Stimulated activated CD4-positive, alpha-beta T cell treated with anti-CD3 and anti-CD28 coated beads, Interleukin-15, amount 100 ng/mL, for 24 hours (primary cell): ENCODE measurements at places on chromosomes 11 and 22.

DNA sequence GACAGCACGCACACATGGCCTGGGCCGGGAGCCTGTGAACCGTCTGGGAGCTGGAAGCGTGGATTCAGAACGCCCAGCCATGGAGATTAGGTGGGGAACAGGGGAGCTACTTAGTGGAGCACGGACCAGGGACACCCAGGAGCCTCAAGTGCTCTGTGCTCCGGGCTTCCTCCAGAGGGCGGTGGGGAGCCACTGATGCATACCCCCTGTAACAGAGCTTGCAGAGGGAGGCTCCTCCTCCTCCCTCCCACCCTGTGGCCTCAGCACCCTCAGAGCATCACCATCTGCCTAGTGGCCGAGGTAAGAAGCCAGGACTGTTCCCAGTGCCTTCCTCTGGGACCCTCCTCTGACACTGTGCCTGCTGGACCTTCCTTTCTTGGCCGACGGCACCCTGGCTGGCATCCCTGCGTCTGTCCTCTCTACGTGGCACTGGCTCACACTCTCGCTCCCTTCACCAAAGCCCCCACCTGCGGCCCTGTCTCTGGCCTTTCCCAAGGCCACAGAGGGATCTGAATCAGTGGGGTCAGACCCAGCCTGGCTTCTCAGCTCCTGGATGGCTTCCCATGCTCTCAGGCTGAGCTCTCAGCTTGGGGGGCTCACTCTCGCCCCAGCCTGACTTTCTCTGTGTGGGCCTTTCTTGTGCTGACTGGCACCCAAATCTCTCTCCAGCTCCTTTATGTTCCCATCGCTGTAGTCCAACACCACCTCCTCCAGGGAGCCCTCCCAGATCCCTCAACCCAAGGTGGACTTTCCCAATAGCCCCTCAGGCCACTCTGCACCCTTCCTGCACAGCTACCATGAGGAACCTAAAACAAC is 780.9 kb downstream of the BRD1 start:
- peak; percentile 58 for DNase-seq

DNA sequence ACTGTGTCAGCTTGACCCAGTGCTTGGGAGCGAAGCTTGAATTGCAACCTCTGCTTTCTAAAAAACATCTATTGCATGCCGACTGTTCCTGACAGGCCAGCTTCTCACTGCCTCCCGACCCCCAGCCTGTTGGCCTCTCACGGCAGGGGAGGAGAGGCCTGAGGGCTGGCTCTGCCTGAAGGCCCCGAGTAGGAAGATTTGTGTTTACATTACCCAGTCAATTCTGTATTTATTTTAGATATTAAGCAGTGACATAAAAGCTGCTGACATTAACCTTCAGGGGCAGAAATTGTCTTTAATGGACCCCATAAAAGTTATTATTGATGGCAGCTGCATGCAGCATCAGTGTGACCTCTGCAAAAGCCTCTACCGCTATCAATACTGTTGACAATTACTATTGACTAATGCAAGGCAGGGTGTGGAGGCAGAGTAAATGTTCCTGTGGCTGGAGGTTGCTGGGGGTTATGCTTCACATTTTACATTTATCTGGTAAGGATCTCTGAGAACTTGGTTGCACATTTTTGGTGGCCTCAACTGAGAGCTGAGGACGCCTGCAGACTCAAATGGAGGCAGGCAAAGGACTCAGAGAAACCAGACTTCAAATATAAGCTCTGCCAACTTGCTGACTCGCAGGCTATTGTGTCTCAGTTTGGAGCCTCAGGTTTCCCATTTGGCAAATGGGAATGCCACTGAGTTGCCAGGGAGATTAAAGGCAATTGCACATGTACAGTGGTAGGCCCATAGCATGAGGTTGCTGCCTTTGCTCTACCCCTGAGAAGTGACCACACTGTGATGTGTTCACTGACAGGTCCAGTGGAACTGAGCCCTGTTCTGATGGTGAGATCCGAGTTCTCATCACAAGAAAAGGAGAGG is 380.5 kb downstream of the TENM4 start:
- no peak for DNase-seq

GRCh38 chr11:48034926-48035871 is 54.8 kb downstream of the PTPRJ start:
- no peak for DNase-seq

- DNase-seq: no peak
These were observed 1.4 kb downstream of the CCDC88B start for GRCh38 chr11:64341429-64341828.

- no peak for DNase-seq
These were observed 293.5 kb downstream of the MN1 start for GRCh38 chr22:27507935-27508526.

DNA sequence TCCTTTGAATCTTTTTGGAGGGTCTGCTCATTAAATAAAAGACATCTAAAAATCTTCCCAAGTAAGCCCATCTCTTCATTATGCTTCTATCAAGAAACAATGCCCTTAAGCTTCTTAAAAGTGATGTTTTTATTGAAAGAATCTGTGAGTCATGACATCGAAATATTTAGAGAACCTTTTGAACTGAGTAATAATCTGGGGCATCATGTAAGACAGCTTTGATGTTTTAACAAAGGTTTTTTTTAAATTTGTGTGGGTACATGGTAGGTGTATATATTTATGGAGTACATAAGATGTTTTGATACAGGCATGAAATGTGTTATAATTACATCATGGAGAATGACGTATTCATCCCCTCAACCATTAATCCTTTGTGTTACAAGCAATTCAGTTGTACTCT is 46.8 kb downstream of the PLAAT5 start:
- no peak for DNase-seq

- DNase-seq: no peak
These were observed 43.0 kb upstream of the MYO18B start for GRCh38 chr22:25698978-25699377.

GRCh38 chr11:84140386-84141169 is 854.4 kb upstream of the CCDC90B start:
- no peak for DNase-seq

GRCh38 chr22:31354515-31354914 is 8.4 kb upstream of the PATZ1 start:
- no peak for DNase-seq

- no peak for DNase-seq
These were observed 11.1 kb upstream of the UPB1 start for GRCh38 chr22:24483976-24484545.
